ENCODE measurements at places on chromosomes 2 and 18.

GRCh38 chr2:109134741-109135358 is 5.8 kb downstream of the SH3RF3 start:
- no peak for DNase-seq

- no peak for DNase-seq
These were observed 77.9 kb downstream of the CLIP4 start for GRCh38 chr2:29193111-29193510.

DNA sequence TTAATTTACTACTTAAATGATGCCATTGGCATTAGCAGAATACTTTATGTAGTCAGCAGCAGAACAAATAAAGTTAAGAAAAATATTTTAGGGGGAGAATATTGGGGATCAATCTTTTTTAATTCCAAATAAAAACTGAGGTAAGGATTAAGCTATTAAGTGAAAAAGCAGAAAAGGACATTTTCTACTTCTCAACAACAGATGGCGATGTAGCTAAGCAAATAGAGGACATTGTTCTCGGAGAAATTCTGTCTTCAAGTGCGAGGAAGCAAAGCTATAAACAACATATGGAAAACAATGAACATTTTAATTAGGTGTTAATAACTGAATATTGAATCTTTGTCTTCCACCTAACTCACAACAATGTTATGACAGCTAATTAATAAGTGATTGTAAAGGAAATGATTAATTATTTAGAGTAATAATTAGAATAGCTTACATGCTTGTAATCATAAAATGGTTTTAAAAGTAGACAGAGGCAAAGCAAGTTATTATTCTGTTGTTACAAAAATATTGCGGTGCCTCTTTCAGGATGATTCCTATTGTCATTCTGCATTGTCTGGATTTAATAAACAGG is 32.9 kb upstream of the CCDC93 start:
- DNase-seq, result no peak

DNA sequence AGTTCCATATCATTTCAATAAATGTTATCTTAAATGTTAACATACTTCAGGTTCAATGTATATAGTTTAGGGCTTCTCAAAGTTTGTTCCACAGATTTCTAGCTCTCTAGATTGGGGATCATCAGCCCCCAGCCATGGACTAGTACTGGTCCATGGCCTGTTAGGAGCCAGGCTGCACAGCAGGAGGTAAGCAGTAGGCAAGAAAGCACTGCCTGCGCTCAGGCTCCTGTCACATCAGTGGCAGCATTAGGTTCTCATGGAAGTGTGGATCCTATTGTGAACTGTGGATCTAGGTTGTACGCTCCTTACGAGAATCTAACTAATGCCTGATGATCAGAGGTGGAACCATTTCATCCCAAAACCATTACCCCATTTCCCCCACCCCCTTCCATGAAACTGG is 531.1 kb downstream of the PARD3B start:
- DNase-seq, result no peak

GRCh38 chr2:73243884-73244570 is 9.9 kb downstream of the CCT7 start:
- DNase-seq, result no peak

DNA sequence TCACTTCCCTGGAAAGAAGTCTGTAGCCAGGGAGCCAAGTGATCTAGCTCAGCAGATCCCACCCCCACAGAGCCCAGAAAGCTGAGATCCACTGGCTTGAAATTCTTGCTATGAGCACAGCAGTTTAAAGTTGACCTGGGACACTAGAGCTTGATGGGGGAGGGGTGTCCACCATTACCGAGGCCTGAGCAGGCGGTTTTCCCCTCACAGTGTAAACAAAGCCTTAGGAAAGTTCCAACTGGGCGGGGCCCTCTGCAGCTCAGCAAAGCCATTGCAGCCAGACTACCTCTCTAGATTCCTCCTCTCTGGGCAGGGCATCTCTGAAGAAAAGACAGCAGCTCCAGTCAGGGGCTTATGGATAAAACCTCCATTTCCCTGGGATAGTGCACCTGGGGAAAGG is 887.2 kb upstream of the LRATD1 start:
- DNase-seq, result no peak

DNA sequence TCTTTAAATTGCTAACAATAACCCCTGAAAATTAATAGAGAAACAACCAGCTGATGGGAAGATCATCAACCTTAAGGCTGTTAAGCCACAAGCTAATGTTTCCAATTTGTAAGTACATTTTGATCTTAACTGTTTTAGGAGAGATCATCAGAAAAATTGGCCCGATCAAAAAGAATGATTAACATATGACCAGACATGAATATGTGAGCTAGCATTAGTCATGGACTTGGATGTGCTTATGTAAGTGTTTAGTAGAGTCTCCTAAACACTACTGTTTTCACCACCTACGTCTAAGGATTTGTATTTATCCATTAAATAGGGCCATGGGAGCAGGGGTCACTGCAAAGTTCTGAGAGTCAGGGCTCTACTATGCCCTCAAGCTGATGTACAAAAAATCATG is 4.3 kb downstream of the LMAN1 start:
- no peak for DNase-seq

- DNase-seq, result no peak
These were observed 761.6 kb downstream of the DCC start for GRCh38 chr18:53101536-53102105.

DNA sequence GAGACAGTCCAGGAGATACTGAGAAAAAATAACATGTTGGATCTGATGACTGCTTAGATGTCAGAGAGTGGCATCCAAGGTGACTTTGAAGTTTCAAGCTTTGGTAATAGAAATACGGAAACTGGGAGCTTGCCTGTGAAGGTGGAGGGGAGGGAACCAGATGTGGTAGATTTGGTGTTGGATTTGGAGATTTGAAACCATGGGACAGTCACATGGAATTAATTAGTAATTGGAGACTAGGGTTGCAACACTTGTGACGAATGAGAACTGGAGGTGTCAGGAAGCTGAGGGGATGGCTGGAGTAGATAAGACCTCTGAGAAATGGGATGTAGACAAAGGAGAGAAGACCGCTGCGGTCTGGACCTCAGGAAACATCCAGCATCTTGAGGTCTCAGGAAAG is 46.7 kb downstream of the RPL37A start:
- DNase-seq, result no peak

DNA sequence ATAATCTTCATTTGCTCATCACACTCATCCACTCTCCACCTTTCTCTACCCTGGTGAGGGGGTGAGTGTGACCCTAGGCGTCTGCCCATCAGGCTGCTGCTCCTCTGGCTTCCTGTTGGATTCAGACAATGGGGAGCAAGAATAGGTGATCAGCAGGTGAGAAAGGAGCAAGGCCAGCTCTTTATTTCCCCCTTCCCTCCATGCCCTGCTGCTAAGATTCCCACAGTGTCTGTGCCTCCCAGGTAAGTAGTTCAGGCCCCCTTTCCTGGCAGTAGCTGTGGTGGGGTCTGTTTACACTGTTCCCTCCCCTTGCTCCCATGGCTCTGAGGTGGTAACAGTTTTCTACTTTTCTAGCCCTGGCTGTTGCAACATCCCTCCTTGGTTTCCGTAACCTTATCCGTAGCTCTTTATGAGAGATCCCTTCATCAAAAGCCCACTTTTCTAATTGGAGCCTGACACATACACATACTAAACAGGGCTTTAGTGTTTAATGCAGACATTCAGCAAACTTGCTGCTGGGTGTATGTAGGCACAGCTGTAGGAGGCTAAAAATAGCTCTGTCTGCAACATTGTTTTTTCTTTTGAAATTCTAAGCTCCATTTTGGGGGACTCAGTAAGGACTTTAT is 27.5 kb downstream of the MAP2 start:
- DNase-seq, result no peak

DNA sequence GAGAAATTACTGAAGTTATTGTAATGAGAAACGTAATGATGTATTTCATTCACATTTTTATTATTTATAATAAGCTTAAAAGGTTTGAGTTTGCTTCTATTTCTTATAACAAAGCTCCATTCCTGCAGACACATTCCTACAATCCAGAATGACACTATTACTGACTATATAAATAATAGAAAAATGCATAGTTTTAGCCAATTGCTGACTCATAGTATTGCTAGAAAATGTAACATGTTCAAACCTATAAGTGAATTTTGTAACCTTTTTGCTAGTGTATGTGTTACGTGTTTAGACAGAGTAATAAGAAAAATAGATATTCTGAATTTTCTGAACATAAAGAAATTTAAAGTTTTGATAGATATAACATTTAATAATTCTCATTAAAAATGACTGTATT is 9.3 kb upstream of the VWC2L start:
- no peak for DNase-seq

DNA sequence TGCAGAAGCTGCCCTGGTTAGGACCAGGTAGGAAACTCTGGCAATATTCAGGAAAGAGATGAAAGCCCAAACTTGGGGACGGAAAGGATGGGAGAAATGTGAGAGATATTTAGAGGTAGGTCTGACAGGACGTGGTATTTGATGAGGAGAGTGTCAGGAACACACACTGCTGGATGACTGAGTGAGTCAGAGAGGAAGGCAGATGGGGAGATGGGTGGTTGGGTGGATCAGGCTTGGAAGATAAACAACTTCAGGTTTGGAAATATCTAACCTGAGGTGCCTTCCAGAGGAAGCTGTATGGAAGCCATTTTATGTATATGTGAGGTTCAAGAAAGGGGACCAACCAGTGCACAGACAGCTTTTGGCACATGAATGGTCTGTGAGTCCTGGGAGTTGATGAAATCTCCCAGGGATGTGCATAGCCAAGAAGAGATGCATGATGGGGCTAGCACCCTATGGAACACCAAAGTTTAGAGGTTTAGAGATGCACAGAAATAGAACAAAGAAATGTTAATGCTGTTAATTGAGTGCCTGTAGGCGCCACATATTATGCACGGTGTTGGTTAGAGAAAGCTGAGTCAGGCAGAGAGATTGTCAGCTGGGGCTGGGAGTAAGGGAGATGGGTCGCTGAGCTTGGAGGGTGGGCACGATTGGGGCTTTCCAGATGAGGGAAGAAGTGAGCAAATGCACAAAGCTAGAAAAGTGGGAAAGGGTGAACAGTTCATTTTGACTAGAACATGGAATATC is 101.0 kb downstream of the VIT start:
- DNase-seq, result no peak

DNA sequence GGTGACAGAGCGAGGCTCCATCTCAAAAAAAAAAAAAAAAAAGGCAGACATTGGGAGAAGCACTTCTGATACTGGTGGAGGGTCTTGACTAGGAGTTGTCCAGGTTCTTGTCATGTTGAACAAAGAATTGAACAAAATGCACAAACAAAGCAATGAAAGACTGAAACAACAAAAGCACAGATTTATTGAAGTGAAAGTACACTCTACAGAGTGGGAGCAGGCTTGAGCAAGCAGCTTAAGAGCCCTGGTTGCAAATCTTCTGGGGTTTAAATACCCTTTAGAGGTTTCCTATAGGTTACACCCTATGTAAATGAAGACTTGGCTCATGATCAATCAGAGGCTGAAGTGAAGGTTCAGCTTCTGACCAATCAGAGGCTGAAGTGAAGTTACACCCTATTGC is 6.4 kb upstream of the SS18 start:
- DNase-seq, result no peak

- no peak for DNase-seq
These were observed 2.6 kb upstream of the FAM171B start for GRCh38 chr2:186691231-186691630.

DNA sequence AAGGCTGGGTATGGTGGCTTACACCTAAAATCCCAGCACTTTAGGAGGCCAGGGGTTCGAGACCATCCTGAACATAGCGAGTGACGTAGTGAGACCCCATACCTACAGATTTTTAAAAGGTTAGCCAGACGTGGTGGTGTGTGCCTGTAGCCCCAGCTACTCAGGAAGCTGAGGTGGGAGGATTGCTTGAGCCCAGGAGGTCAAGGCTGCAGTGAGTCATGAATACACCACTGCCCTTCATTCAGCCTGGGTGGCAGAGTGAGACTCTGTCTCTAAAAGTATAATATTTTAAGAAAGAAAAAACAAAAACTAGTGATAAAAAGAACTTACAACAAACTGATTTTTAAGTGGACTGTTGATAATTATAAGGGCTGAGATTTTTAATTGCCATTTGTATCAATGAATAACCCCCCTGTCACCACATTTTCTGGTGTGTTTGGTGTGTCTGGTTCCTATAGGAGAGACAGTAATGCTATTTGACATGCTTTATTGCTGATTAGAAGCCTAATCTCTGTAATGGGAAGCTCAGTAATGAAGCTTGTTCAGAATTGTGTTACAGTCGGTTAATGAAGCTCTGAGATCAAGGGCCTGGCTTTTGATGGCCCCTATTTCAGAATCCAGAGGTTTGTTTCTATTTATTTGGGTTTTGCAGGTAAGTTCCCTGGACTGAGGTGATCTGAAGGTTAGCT is 147.0 kb downstream of the NEDD4L start:
- no peak for DNase-seq

DNA sequence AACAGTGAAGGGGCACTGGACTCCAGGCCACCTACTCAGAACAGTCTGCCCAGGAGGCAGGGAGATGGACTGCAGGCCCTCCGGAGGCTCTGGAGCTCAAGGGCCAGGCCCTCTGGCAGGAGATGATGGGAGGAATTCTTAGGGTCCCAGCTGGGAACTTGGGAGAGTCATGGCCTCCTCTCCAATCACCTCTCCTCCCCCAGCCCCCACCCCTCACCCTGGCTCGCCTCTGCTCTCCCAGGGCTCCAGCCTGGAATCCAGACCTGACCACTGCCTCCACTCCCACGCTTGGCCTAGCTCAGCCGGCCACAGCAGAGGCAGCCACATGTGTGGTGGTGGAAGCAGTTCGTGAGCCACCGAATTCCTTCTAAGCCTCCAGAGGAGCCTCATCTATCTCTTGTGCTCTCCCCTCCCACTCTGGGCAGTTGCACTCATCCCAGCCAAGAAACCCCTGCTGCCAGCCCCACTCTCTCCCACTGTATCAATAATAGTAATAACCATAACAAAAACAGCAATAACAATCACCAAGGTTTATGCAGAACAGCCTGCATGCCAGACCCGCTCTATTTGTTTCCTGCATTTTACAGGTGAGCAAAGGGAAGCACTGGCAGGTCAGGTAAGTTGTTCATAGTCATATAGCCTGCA is 67.4 kb downstream of the TNS1 start:
- no peak for DNase-seq

DNA sequence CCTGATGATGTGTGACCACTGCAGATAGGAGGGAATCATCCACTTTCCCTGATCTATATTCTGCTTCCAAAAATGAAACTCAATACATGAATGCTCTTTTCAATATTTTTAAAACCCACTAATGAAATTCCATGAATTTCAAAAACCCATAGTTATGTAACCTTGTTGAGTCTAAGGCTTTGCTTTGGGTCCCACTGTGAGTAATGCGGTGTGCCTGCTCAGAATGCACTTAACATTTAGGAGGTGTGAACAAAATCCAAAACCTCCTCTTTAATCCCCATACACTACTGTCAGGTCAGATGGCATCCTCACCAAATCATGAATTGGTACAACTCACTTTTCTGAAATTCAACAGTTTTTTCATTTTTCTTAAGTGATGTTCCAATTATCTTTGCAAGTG is 50.4 kb downstream of the CCDC93 start:
- no peak for DNase-seq

- no peak for DNase-seq
These were observed 106.7 kb upstream of the MCFD2 start for GRCh38 chr2:47022186-47022765.
